ENCODE measurements at places on chromosomes 12 and 14.

DNA sequence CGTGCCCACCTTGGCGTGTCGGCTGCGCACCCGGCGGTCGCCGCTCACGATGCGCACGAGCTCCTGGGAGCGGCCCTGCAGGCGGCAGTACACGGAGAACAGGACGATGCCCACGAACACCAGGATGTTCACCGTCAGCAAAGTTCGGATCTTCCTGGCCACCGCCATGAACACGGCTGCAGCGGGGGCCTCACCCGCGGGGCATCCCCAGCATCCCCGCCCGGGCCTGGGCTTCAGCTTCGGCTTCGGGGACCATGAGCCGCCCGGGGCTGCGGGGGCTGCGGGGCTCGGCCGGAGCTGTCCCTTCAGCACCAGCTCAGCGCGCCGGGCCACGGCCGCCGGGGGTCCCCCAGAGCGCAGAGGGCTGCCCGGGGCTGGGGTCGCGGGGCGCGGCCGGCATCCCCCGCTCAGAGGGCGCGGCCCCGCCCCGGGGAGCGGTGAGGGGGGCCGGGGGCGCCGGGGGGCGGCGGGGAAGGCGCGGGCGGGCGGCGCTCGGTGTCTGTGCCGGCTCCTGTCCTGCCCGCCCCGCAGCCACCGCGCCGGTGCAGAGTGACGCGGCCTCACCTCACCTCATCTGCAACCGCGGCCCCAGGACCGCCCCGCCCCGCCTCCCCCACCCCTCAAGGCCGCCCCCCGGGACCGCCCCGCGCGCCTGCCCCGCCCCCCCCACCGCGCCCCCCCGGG, at the start of gene GALNT9:
TSS of gene GALNT9 (minus strand) at position 554 of the 684 bp plus-strand sequence. CDS start at position 168, 386 bp downstream.
- peak; percentile 10 for DNase-seq

DNA sequence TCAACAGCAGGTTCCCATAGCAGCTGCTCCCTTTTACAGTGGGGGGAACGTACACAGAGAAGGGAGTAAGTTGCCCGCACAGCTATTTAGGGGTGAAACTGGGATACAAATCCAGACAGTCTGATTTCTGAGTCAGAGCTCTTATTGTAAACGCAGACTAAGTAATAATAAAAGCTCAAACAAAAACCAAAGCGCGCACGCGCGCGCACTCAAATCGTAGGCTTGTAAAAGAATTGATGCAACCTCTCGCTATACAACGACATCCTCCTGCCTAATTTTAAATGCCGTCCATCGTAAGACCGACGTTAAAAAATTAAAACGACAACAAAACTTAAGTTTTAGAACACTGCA, 747 bp upstream of the DACT1 start:
- DNase-seq, result peak; percentile 25

DNA sequence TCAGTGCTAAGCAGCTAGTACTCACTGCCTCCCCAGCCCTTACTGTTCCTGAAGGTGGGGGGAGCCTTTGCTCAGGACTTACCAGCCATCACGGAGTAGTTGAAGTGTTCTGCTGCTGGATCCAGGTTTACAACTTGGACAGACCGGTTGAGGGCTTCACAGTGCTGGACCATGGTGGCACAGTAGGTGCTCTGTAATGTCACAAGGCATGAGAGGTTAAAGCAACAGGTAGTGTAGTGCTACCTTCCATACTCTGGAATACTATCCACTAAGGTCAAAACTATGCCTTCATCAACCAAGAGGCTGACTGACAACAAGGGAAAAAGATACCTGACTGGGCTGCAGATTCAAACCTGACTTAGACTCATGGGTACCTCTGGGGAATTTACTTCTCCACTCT, 3.0 kb downstream of the GPN3 start:
- no peak for DNase-seq

DNA sequence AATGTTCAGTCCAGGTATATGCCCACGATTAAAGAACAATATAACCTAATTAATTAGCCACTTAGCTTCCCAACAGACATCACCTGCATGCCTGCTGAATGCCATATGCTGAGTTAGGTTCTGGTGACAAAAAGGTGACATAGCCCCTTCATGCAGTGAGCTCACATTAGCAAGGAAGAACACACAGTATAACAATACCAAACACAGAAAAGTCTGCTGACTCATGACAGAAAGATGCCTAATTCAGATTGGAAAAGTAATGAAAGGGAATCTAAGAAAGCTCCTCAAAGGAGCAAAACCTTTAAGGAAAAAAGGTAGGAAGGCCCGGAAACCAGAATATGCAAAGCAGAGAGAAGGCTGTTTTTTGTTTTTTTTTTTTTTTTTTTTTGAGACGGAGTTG, 59.0 kb downstream of the FERMT2 start:
- no peak for DNase-seq

GRCh38 chr12:24555730-24556129, 393.2 kb downstream of the BCAT1 start:
- DNase-seq, result no peak

DNA sequence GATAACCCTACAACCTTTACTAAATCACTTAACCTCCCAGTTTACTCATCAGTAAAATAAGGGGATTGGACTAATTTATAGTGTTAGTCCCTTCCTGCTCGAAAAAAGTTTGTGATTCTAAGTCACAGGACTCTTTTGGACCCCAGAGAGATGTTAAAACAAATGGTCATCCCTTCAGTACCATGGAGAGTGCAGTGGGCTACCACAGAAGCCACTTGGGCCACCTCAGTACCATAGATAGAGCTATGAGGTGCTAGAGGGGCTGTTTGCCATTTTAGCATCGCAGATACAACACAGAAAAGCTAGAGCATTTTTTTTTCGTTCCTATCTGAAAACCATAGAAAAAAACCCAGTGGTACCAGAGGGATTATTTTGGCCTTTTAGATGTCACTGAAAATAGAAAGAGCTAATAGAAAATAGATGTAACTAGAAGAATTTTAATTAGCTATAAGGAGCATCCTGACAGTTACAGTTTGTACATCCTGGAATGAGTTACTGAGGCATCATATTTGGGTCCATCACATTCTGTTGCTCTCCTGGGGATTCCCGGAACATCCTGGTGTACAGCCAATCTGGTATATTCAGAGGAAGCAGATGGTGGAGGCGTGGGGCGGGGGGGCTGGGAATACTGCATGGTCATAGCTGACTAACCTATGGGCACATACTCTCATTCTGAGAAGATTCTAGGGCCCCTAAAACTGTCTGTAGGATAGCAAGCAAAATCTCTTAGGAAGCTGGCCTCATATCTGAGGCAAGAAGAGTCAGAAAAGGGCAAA, 2.8 kb downstream of the ZNF219 start:
- DNase-seq, result no peak

- DNase-seq, result no peak
Measured at GRCh38 chr14:101817501-101818001, 56.0 kb downstream of the PPP2R5C start.

DNA sequence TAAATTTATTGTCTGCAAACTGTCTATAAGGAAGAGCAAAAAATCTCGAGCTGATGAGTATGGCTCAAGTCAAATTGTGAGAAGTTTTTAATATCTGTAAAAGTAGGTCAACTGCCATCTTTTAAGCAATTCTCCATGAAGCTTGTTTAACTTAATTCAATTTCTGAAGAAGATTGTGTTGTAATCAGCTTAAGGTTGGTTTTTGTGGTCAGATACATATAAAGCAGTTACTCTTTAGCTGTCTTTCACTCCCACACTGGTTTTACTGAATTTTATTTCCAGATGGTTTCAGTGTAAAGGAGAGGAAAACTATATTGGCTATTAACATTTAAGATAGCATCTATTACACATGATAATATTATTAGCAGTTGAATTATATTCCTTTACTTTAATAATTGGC, 1165.1 kb downstream of the SLC16A7 start:
- DNase-seq, result no peak

DNA sequence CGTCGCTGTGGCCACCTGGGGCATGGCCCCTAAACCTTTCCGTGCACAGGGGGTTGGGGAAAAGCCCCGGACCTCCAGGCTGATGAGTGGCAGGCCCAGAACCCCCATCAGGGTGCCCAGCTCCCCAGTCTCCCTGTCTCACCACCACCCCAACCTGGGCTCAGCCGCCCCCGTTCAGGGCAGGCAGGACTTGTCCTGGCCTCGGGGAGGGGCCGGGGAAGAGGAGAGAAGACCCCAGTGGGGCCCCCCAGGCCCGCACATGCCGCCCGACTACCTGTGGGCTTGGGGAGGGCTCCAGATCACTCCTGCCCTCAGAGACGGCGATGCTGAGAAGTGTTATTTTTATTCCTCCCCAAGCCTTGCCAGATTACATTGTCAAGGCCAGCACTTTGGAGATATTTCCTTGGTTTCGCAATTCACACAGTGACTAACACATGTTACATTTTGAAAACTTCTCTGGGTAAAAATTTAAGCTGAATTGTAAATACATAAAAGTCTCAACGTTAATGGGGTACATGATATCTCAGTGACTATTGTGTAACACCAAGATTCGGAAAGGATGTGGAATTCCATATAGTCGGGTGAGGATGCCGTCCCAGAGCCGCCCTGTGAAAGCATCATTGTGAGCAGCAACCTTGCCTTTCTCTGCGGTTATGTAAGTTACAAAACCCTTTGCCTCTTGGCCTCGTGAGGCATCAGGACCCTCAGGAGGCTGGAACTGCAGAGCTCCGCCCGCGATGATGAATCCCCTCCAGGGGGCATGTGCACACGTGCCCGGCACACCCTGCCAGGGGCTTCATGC, 85.6 kb upstream of the DIO3 start:
- DNase-seq, result no peak

DNA sequence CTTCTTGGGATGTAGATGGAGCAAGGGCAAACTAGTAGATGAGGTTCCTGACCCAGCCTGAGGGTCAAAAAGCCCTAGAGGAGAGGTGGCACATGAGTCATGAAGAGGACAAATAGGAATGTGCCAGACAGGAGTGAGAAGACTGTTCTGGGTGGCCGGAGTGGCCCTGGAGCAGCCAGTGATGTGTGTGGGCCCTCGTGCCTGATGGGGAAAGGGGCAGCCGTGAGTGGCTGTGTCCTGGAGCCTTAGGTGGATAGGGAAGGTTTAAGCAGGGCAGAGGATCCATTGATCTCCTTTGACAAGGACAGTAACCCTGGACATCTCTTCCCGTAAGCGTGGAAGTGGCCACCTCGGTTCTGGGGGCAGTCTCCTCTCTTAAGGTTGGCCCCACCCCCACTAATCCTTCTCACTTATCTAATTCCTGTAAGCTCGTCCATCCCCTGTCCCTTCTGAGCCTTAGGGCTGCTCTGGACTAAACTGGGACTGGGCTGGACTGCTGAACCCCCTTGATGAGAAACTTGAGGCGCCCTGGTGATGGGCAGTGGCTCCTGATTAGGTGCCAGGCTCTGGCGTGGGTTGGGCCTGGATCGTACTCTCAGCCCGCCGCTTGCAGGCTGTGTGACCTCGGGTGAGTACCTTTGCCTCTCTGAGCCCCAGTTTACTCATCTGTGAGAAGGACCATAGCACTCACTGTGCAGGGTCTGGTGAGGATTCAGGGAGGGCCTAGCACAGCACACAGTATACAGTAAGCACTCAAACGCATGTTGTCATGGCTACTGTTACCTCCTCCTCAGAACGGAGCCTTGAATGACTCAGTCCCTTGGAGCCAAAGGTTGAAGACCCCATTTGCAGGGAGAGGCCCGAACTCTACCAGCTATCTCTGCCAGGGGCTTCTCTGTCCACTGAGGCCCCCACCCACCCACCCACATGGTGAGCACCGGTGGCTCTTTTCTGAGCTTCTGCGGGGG, 4.0 kb downstream of the FAM222A start:
- no peak for DNase-seq

- DNase-seq, result no peak
Measured at GRCh38 chr12:53234271-53234914, 2.4 kb upstream of the RARG start.
